ENCODE measurements at places on chromosomes 1 and 21.

- no peak for DNase-seq
Measured at GRCh38 chr1:221937155-221937953, 195.5 kb upstream of the DUSP10 start.

DNA sequence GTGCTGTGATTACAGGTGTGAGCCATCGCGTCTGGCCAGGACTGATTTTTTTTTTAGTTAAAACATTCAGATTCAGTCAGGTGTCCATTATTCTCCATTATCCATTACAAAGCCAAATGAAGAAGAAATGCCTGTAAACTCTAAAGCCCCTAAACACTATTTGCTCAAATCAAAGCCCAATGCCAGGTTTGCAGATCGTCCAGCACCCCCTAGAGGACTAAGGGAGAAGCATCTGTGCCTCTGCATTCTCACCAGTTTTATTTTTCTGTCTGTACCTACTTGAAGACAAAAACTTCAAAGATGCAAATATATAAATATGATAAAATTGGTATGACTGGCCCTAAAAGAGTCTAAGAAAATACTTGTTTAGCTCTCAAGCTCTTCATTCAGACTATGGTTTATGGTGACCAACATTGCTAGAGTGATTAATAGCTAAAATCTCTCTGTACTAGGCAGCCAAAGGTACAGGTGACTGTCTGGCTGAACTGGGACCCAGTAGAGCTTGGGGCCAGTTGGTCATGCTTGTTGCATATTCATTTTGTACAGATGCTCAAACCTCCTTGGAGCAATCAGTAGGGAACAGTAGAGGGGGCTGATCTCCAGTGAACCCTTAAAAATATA, 138.4 kb downstream of the SYT2 start:
- no peak for DNase-seq

DNA sequence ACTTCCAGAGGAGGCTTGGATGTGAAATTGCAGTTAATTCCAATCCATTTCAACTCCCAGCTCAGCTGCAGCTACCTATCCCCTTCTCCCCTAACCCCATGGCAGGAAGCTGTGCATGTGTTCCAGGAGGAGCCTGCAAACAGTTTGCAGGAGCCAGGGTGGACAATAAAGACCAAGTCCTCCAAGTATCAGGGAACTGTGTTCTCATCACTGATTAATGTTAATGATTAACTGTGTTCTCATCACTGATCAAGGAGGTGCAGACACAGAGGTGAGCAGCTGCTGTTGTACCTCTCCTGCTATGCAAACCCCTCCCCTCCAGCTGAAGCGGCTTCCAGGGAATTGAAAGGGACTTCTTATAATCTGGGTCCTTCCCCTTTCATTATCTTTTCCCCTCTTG, 19.2 kb downstream of the CLDN19 start:
- no peak for DNase-seq

- no peak for DNase-seq
Measured at GRCh38 chr1:24134376-24134775, 8.6 kb downstream of the IL22RA1 start.

- DNase-seq: no peak
Measured at GRCh38 chr1:151511636-151512215, 539 bp downstream of the CGN start.
